Activated CD8-positive, alpha-beta T cell treated with anti-CD3 and anti-CD28 coated beads for 36 hours (primary cell): ENCODE measurements at places on chromosomes 1 and 21. TPM values are rescaled to one million over a fixed set of nuclear protein-coding genes. Genes with fewer than 3 reads are reported as not detected.

DNA sequence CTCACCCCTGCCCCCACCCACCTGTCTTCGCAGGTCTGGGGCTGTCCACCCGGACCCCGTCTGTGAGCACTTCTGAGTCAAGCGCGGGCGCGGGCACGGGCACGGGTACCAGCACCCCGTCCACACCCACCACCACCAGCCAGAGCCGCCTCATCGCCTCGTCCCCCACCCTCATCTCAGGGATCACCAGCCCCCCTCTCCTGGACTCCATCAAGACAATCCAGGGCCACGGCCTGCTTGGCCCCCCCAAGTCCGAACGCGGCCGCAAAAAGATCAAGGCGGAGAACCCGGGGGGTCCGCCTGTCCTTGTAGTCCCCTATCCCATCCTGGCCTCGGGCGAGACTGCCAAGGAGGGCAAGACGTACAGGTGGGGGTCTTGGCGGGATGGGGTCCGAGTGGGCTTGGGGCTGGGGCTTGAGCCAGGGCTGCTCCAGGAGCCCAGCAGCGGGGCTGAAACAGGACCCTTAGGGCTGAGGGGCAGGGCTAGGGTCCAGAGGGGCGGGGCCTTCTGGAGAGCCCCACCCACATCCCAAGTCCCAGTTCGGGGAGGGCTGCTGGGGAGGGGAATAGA is 23.9 kb downstream of the ZNF362 start:
- DNase-seq, result no peak

GRCh38 chr1:92992054-92992453 is 30.8 kb upstream of the DIPK1A start:
- no peak for DNase-seq

DNA sequence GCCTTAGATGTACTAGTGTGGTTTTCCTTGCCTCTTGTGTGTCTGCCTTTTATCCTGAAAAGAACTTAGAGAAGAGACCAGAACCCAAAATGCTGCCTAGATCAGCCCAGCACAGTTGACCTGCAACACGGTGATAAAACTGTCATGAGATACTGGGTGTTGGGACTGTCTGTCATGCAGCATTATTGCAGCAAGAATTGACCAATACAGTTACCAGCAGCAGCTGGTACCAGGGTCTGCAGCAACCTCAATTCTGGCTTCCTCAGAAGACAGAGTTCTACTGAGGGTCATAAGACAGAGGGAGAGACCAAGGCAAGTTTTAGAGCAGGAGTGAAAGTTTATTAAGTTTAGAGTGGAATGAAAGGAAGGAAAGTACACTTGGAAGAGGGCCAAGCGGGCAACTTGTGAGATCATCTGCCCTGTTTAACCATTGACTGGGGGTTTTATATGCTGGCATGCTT is 182.0 kb downstream of the DYRK1A start:
- no peak for DNase-seq

DNA sequence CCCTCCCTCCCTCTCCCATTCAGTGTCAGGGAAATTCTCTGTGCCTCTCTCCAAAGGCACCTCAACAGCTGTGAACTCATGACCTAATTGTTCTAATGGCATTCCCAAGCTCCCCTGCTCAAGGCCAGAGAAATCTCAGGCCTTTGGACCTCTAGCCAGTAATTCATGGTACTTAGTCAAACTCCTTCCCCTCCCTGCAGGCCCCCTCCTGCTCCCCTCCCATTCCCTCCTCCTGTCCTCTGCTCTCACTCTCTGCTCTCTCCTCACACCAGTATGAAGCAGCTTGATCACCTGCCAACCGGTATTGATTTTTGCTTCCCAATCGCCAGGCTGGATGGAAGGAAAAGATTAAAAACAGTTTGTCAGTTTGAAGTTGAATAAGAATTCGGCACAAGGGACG is 370.5 kb upstream of the PBX1 start:
- no peak for DNase-seq

DNA sequence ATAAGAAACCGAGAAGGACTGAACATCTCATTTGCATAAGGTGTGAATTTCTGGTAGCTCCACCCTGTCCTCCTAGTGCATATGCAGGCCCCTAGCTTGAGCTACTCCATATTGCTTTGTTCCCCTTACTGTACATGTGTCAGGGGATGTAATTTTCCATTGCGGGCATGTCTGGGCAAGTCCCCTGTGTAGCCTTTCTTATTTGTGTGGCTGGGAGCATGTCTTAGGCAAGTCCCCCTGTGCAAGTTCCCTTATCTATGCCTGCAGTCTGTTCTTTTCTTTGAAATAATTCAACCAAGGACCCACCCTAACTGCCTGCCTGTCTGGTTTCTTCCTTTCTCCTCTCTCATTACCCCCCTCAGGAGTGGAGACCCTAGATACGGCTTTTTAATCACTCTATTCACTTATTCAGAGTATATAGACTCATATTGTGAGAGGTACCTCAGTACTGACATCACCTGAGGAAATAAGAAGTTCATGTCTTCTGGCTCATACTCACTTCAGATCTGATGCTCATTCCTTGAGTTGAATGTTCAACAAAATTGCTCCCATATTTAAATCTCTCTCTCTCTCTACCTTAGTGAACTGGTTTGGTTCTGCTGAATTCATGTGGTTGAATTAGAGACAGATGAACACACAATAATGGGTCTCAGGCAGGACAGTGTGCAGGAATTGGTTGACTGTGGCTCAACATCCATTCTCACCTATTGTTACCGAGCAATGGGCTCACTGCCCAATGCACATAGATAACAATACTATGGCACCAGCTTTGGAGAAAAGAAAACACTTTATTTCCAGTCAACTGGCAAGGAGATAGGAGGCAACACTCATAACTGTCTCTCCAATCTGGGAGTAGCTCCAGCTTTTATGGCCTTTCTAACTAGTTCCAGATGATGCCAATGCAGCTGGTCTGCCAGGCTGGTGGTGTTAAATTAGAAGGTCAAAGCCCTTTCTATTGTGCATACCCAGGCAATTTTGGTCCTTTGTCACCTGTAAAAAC is 27.9 kb upstream of the NPL start:
- DNase-seq, result peak; percentile 41

DNA sequence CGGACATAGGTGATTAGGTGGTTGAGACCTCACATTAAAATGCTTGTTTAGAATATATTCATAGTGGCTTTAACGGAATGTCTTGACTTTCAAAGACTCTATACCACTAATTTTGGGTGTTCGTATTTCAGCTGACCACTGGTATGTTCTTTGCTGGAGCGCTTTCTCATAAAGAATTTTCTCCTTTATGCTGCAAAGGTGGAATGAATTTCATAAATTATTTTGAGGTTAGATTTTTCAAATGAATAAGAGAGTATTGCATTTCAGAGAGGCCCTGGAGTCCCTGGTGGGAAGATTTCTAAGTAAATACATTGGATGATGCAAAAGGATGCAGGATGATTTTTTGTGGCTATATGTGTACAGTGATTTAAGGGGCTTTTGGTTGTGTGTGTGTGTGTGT is 55.8 kb downstream of the HUNK start:
- DNase-seq, result no peak

GRCh38 chr21:38206646-38207045 is 50.1 kb upstream of the KCNJ15 start:
- DNase-seq, result no peak

- DNase-seq, result no peak
Measured at GRCh38 chr1:65435987-65436386, 15.5 kb downstream of the LEPR start.

DNA sequence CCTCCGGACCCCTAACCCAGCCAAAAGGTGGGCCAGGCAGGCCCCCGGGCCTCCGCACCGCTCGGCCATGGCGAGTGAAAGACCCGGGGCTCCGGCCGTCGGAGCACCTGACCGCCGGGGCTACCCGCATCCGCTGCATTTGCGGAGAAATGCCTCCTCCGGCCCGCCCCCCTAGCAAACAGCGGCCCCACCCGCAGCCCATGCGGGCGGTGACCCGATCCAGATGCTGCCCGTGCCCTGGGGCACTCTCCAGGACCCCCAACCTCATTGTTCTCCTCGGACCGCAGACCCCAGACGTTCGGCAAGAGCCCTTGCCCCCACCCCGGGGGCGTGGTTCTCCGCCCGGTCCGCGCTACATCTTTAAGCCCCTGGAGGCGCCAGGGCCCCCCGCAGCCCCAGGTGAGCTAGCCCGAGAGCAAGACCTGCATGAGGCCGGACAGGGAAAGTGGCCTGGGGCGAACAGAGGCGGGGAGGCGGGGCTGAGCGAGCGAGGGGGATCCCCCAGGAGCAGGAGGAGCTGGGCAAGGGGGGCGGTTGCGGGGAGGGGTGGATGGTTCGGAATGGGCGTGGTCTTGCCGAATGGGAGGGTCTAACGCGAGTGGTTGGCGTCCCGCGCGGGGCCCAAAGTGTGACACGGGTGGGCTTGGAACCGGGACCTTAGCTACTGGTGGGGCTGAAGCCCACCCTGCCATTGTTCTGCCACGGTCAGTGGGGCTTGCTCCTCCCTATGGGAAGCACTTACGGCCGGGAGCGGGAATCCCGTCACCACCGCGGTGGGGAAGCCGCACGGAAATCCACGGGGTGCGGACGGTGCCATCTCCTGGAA is 6.3 kb upstream of the CRYBG2 start:
- DNase-seq, result peak; percentile 74

GRCh38 chr21:46448108-46448507 is 10.6 kb upstream of the DIP2A start:
- no peak for DNase-seq

DNA sequence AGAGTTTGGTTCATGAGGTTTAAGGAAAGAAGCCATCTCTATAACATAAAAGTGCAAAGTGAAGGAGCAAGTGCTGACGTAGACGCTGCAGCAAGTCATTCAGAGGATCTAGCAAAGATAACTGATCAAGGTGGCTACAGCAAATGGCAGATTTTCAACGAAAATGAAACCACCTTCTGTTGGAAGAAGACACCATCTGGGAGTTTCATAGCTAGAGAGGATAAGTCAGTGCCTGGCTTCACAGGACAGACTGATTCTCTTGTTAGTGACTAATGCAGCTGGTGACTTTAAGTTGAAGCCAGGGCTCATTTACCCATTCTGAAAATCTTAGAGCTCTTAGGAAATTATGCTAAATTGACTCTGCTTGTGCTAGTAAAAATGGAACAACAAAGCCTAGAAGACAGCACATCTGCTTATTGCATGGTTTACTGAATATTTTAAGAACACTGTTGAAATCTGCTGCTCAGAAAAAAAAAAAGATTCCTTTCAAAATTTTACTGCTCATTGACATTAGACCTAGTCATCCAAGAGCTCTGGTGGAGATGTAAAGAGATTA is 10.5 kb downstream of the MAEL start:
- no peak for DNase-seq

DNA sequence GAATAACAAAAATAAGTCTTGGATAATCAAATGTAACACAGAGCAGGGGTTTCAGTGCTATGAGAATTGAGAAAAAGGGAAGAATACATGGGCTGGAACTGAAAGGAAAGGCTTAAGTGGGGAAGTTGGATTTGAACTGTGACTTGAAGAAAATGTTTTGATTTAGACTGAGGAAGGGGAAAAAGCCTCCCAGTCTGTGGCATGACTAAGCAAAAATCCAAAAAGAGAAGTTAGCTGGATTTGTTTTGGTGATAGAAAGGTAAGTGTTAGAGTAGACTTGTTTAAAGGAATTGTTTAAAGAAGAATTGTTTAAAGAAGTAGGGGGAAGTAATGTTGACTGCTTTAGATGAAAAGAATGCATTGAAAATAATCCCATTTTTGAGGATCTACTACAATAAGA is 46.0 kb downstream of the KCNK2 start:
- no peak for DNase-seq

DNA sequence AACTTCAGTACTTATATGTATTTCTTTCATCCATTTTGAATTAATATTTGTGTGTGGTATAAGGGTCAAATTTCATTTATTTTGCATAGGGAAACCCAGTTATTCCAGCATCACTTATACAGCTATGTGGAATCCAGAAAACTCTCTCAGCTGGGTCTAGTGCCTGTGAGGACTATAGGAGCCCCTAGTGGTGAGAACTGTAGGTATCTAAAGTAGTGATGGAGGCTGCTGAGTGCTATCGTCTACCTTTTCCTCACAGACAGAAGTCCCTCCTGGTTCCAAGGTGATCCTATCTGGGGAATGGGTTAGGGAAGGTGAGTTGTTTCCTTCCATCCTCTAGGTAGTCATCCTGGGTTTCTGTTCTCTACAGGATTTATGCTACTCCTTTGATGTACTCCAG is 352.0 kb upstream of the C1orf87 start:
- DNase-seq, result no peak

- no peak for DNase-seq
Measured at GRCh38 chr1:234467821-234468220, 11.2 kb downstream of the TARBP1 start.

DNA sequence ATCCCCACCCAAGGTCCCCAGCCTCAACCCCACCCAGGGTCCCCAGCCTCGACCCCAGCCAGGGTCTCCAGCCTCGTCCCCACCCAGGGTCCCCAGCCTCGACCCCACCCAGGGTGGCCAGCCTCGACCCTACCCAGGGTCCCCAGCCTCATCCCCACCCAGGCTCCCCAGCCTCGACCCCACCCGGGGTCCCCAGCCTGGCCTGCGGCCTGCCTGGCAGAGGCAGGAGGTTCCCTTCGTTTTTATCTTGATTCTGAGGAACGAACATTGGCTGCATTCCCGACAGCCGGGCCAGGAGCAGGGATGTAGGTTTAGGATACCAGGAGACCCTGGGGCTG is 3.4 kb upstream of the PDE9A start:
- no peak for DNase-seq

- no peak for DNase-seq
Measured at GRCh38 chr1:82466891-82467290, 666.2 kb downstream of the ADGRL2 start.

Gene CFAP107
- total RNA-seq, result not detected

Gene RXFP4
- total RNA-seq, result not detected

Gene EDEM3
- 14.5 TPM for total RNA-seq

Gene GJA4
- total RNA-seq, result not detected

Gene AMIGO1
- total RNA-seq, result 1.7 TPM

Gene LELP1
- not detected for total RNA-seq

Gene LCE1C
- total RNA-seq, result not detected

Gene ZMYND12
- total RNA-seq, result 0.59 TPM

Gene WDR64
- total RNA-seq, result not detected
